ENCODE measurements at places on chromosomes 4 and X. TPM values are rescaled to one million over a fixed set of nuclear protein-coding genes. Genes with fewer than 3 reads are reported as not detected.

ETDB gene
- polyA plus RNA-seq = not detected

YTHDC1 gene
- polyA plus RNA-seq = 139 TPM

EVC gene
- 0.48 TPM for polyA plus RNA-seq

USP51 gene
- 1.4 TPM for polyA plus RNA-seq

F9 gene
- polyA plus RNA-seq = not detected

FUNDC2 gene
- 141 TPM for polyA plus RNA-seq

USP11 gene
- 215 TPM for polyA plus RNA-seq

MRFAP1L1 gene
- 421 TPM for polyA plus RNA-seq

CLDN34 gene
- polyA plus RNA-seq = not detected

TCEAL3 gene
- 38.2 TPM for polyA plus RNA-seq

GAGE1 gene
- not detected for polyA plus RNA-seq

MED14 gene
- polyA plus RNA-seq = 22.4 TPM

STS gene
- 1.7 TPM for polyA plus RNA-seq

CCKAR gene
- polyA plus RNA-seq = not detected

WWC2 gene
- polyA plus RNA-seq = 3.9 TPM

EOLA2 gene
- polyA plus RNA-seq = 21.7 TPM

GJB1 gene
- polyA plus RNA-seq = 0.18 TPM

CT45A1 gene
- not detected for polyA plus RNA-seq

MAMLD1 gene
- polyA plus RNA-seq = 2.0 TPM

TRIM75 gene
- not detected for polyA plus RNA-seq

ASB12 gene
- polyA plus RNA-seq = 1.5 TPM

ARMCX1 gene
- 84.5 TPM for polyA plus RNA-seq

PDZD4 gene
- polyA plus RNA-seq = 343 TPM

KLB gene
- not detected for polyA plus RNA-seq

EDA gene
- polyA plus RNA-seq = 1.3 TPM

PRKX gene
- 23.0 TPM for polyA plus RNA-seq

SSX4 gene
- polyA plus RNA-seq = not detected

SLC39A8 gene
- polyA plus RNA-seq = not detected

CT45A5 gene
- not detected for polyA plus RNA-seq
